Lung (tissue), 17 donors: ENCODE measurements at places on chromosomes 3 and 15. TPM values are rescaled to one million over a fixed set of nuclear protein-coding genes. Genes with fewer than 3 reads are reported as not detected.

The LRRIQ4 gene
- polyA plus RNA-seq = 0.03 TPM

DNA sequence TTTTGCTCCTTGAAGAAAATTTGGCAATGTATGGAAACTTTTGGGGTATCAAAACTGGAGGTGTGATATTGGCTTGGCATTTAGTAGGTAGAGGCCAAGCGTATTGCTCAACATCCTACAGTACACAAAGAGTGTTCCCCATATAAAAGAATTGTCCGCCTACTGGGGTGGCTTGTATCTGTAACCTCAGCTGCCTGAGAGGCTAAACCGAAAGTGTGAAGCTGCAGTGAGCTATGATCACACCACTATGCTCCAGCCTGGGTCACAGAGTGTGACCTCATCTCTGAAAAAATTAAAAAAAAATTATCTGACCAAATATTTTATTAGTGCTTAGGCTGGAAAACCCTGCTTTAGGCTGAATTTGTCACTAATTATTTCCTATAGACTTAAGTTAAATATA lies 483.9 kb downstream of the PYDC2 start:
- H3K4me3 ChIP-seq = no peak overlapping the region

The ISG20 gene
- 61.6 TPM for polyA plus RNA-seq

The XIRP1 gene
- 0.08 TPM for polyA plus RNA-seq

GRCh38 chr15:66764072-66764786 lies 62.2 kb downstream of the SMAD6 start:
- no peak overlapping the region for H3K4me3 ChIP-seq
- H3K4me1 ChIP-seq = peaks cover 77% of the 10 kb centered on the region

The LRRC31 gene
- polyA plus RNA-seq = 0.08 TPM

GRCh38 chr15:59522988-59523461 lies 85.0 kb downstream of the FAM81A start:
- no peak overlapping the region for H3K4me3 ChIP-seq
- no peaks in the 10 kb centered on the region for H3K4me1 ChIP-seq
- no peaks in the 10 kb centered on the region for H3K36me3 ChIP-seq
- no peaks in the 10 kb centered on the region for H3K27me3 ChIP-seq
- no peak overlapping the region for H3K27ac ChIP-seq

DNA sequence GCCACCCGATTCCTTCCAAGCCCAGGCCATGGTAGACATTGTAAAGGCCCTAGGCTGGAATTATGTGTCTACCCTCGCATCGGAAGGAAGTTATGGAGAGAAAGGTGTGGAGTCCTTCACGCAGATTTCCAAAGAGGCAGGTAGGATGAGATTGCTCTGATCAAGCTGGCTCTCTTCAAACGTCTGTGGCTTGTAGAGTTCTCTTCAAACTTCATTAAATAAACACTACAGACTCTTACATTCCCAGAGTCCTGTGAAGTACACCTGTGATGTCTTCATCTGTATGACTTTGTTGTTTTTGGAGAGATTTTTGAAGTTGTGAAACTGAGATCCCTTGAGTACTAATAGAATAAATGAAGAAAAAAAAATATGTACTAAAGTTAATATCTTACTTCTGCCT lies 285.6 kb downstream of the GRM7 start:
- H3K4me1 ChIP-seq = no peaks in the 10 kb centered on the region
- DNase-seq = no peak
- no peaks in the 10 kb centered on the region for H3K27me3 ChIP-seq
- H3K4me3 ChIP-seq = no peak overlapping the region
- H3K36me3 ChIP-seq = no peaks in the 10 kb centered on the region

The SERINC4 gene
- 0.46 TPM for polyA plus RNA-seq

- H3K4me3 ChIP-seq = no peak overlapping the region
- no peak overlapping the region for H3K27ac ChIP-seq
- DNase-seq = no peak
- H3K27me3 ChIP-seq = no peaks in the 10 kb centered on the region
- H3K4me1 ChIP-seq = peaks cover 21% of the 10 kb centered on the region
Measured at GRCh38 chr15:39400002-39400401, 180.9 kb upstream of the THBS1 start.

The CACNA2D3 gene
- polyA plus RNA-seq = 0.38 TPM

DNA sequence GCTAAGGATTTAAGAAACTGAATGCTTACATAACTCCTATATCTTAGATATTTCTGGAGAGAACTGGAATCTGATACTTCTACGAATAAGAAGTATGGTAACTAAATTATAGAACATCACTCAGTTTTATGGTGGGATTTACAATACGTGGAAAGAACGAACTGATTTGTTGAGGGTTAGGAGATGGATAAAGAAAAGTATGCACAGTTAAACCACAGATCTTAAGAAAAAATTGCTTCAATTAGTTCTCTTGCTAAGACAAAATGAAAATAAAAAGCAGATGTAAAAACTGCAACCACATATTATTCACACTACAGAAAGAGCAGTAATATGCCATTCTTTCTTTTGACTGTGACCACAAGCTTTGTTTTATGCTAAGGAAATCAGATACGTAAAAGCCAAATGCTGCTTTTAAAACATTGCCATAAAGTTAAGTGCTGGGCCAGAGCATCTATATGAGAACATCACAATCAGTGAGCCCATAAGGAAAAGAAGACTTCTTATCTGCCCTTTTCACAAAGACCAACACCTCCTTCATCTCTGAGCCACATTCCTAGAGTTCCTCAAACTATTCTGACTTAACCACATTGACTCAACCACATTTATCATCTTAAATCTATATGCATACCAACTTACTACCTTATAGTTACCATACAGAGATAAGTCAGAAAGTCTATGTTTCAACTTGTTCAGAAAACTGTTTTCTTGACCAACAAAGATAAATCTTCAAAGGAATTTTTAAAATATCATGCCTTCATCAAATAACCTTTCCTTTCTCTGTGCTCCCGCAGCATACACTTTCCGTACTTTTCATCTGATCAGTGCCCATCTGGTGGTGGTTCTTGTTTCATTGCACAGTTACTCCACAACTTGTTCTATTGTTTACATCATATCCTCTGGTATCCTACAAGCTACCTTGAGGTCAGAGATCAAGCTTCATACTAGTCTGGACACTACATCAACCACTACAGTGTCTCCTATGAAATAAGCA lies 61.7 kb downstream of the FSIP1 start:
- no peak overlapping the region for H3K4me3 ChIP-seq
- H3K27ac ChIP-seq = no peak overlapping the region
- no peaks in the 10 kb centered on the region for H3K27me3 ChIP-seq
- no peaks in the 10 kb centered on the region for H3K4me1 ChIP-seq
- H3K36me3 ChIP-seq = no peaks in the 10 kb centered on the region
- no peak for DNase-seq

The PLCB2 gene
- polyA plus RNA-seq = 47.5 TPM

The HIGD2B gene
- not detected for polyA plus RNA-seq

The CPB1 gene
- polyA plus RNA-seq = 1.1 TPM

- H3K4me3 ChIP-seq = no peak overlapping the region
- H3K4me1 ChIP-seq = no peaks in the 10 kb centered on the region
- no peak for DNase-seq
- H3K27me3 ChIP-seq = no peaks in the 10 kb centered on the region
Measured at GRCh38 chr3:32316976-32317375, 74.7 kb upstream of the CMTM7 start.

The MAP3K13 gene
- polyA plus RNA-seq = 20.7 TPM

The CYP11A1 gene
- 0.15 TPM for polyA plus RNA-seq

DNA sequence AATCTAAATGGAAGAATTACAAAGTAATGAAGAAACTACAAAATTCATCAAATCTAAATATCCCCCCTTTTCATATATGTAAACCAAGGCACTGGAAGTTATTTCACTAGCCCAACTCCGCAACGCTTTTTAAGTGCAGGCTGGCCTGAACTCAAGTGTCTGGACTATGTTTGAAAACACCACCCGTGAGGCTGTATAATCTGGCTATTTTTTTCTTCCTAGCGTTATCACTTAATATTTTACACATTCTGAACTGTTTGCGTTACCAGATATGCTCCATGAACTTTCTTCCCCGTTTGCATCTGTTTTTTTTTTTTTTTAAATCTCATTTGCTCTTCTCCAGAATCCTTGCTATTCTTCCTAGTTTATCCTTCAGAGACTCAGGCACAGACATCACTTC lies 619.5 kb upstream of the CBLB start:
- peak; percentile 94 for DNase-seq
- H3K27ac ChIP-seq = no peak overlapping the region
- H3K4me1 ChIP-seq = no peaks in the 10 kb centered on the region
- no peaks in the 10 kb centered on the region for H3K27me3 ChIP-seq
- H3K4me3 ChIP-seq = no peak overlapping the region
- no peaks in the 10 kb centered on the region for H3K36me3 ChIP-seq

DNA sequence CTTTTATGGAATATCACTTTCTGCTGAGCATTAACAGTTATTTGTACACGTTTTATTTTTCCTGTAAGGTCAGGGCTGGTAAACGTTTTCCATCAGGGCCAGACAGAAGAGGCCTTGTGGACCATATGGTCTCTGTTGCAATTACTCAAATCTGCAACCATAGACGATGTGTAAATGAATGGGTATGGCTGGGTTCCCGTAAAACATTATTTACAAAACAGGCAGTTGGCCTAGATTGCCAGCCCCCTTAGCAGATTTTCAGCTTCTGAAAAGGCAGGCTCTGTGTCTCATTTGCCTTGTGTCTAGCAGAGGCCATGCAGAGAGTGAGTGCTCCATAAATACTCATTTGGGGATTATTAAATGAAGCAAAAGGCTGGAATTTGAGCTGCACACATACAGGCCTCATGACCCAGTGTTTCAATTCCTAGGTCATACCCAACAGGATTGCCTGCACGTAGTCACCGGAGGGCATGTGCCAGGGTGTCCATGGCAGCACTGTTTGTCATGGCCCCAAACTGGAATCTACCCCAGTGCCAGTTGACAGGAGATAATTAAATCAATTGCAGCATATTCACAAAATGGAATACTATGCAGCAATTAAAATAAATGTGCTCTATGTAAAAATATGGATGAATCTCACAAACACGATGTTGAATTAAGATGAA lies 51.3 kb downstream of the GPD1L start:
- H3K36me3 ChIP-seq = peaks cover 13% of the 10 kb centered on the region
- H3K27ac ChIP-seq = no peak overlapping the region
- no peaks in the 10 kb centered on the region for H3K27me3 ChIP-seq
- H3K4me3 ChIP-seq = no peak overlapping the region
- H3K4me1 ChIP-seq = no peaks in the 10 kb centered on the region

GRCh38 chr3:113541519-113541918 lies 9.2 kb downstream of the SIDT1 start:
- no peak overlapping the region for H3K27ac ChIP-seq
- DNase-seq = no peak
- H3K27me3 ChIP-seq = no peaks in the 10 kb centered on the region
- H3K4me3 ChIP-seq = no peak overlapping the region
- H3K4me1 ChIP-seq = no peaks in the 10 kb centered on the region

GRCh38 chr15:29873264-29873663 lies 51.0 kb upstream of the TJP1 start:
- no peak overlapping the region for H3K27ac ChIP-seq
- no peak for DNase-seq
- H3K4me1 ChIP-seq = peaks cover 8% of the 10 kb centered on the region
- no peaks in the 10 kb centered on the region for H3K36me3 ChIP-seq
- no peak overlapping the region for H3K4me3 ChIP-seq

- peaks cover 7% of the 10 kb centered on the region for H3K4me1 ChIP-seq
- H3K4me3 ChIP-seq = no peak overlapping the region
- H3K27me3 ChIP-seq = no peaks in the 10 kb centered on the region
- no peaks in the 10 kb centered on the region for H3K36me3 ChIP-seq
Measured at GRCh38 chr3:172869368-172869771, 118.8 kb downstream of the ECT2 start.

DNA sequence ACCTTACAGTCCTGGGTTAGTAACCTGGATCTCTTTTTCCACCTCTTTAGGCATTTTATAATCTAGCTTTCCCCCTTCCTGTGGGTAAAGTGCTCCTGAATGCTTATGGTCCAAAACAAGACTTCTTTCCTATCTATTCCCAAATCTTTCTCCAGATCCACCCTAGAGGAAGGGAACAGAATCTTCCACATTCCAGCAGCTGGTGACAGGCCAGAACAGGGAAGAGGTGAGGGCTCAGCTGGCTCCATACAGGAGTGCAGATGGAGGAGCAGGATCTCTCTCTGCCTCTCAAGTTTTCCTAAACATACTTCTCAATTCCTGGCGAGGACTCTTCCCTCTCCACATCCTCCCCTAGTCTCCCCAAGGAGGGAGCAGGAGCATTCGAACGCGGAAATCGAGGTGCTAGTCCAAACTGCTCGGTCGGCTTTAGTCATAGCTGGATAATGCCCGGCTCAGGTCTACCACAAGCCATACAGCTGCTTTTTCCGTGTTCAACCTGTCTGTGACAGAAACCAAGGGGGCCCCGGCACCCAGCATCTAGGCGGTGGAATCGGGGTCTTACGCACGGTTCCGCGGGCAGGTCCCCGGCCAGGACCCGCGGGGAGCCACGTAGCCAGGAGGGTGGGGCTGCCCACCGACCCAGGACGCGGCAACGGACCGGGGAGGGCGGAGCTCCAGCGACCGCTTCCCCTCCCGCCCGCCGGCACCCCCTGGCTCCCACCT lies 4.0 kb downstream of the RASSF1 start:
- H3K4me3 ChIP-seq = peak overlapping the region; percentile 90
- peak overlapping the region; percentile 96 for H3K27ac ChIP-seq
- DNase-seq = no peak
- H3K27me3 ChIP-seq = no peaks in the 10 kb centered on the region
- peaks cover 30% of the 10 kb centered on the region for H3K4me1 ChIP-seq
